ENCODE measurements at places on chromosomes 1 and 21. TPM values are rescaled to one million over a fixed set of nuclear protein-coding genes. Genes with fewer than 3 reads are reported as not detected.

GRCh38 chr1:6948861-6949260 is 163.6 kb downstream of the CAMTA1 start:
- no peak for DNase-seq

- DNase-seq, result no peak
Measured at GRCh38 chr21:43312011-43312410, 114.9 kb downstream of the SIK1 start.

GRCh38 chr1:109338091-109338490 is 31.3 kb upstream of the MYBPHL start:
- DNase-seq, result no peak

DNA sequence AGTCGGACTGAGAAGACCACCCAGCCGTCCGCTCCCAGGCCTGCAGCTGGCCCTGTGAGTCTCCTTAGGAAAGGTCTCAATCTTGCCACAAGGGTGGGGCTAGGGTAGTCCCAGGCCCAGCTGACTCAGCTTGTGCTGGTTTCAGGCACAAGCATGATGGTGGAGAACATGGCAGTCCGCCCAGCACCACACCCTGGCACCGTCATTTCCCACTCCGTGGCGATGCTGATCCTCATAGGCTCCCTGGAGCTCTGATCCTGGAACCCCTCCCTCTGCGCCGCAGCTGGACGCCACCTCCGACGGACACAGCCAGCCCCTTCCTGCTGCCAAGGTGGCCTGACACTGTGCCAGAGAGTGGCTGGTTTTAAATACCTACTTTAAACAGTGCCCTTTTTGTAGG is 10.7 kb downstream of the TMEM81 start:
- peak; percentile 36 for DNase-seq

- no peak for DNase-seq
Measured at GRCh38 chr1:8603220-8603616, 214.2 kb downstream of the RERE start.

DNA sequence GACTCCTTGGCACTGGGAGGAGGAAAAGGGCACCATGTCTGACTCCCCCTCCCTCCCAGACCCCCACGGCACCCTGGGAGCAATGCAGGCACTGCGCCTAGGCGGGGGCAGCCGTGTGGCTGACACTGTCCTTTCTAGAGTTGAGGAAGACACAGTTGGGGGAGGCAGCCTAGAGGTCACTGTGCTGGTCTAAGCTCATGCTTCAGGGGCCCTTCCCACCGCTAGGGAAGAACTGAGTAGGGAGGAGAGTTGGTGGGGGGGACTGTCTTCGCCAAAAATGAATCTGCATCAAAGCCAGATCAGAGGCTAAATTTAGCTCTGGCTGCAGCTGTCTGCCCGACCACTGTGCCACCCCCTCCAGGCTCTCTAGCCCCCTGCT is 3.4 kb downstream of the SEMA6C start:
- DNase-seq, result no peak

Gene LCE1F
- total RNA-seq, result not detected
